NCI-H526 (cell line): ENCODE measurements at places on chromosomes 13 and 19.

DNA sequence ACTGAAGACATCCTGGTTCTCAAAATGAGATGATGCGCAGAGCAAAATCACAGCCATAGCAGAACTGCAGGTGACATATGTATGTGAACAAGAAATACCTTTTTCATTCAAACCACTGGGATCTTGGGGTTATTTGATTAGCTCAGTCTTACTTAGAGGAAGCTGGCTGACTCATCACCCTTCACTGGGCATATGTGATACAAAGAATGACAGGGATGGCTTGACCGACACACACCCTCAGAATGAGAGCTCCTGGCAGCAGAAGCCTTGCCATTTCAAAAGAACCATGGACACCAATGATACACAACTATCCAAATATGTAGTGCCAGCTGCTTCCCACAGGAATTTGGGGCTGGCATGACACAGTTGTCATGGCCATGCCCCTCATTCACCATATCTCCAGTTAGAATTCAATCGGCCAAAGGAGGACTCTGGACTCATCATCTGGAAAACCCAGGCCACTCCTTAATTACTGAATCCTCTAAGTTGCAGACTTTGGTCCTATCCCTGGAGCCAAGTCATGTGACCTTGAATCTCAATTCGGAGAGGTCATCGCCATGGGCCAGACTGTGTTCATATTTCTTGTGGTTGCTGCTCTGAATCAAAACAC lies 115.8 kb downstream of the KATNAL1 start:
- DNase-seq, result no peak

GRCh38 chr13:41746259-41746658 lies 214.7 kb downstream of the VWA8 start:
- DNase-seq, result no peak

- DNase-seq, result no peak
Measured at GRCh38 chr19:47680858-47681332, 32.3 kb upstream of the EHD2 start.

GRCh38 chr19:19169236-19170052 lies 619 bp downstream of the MEF2B start:
- no peak for DNase-seq

DNA sequence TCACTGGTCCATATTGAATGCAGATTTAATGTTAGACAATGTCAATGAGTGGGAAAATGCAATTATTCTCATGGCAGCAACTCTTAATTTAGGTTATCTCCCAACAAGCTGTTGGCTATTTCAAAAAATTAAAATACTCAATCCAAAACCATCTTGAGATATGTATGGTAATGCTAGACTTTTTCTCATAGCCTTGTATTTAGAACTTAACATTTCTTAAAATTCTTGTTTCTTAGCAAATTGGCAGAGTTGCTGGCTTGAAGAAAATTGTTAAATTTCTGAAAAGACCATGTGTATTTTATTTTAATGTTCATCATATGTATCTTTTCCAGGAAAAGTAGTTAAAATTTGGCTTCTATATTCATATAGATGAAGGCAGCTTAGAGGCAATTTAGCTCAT lies 1355.1 kb downstream of the PCDH9 start:
- DNase-seq, result no peak

DNA sequence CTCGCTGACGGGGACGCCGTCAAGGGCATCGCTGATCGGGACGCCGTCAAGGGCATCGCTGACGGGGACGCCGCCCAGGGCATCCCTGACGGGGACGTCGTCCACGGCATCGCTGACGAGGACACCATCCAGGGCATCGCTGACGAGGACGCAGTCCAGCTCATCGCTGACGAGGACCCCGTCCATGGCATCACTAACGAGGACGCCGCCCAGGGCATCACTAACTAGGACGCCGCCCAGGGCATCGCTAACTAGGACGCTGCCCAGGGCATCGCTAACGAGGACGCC lies 945.2 kb downstream of the TUBA3C start:
- no peak for DNase-seq

- no peak for DNase-seq
Measured at GRCh38 chr13:63999614-64000305, 2584.1 kb upstream of the PCDH20 start.

DNA sequence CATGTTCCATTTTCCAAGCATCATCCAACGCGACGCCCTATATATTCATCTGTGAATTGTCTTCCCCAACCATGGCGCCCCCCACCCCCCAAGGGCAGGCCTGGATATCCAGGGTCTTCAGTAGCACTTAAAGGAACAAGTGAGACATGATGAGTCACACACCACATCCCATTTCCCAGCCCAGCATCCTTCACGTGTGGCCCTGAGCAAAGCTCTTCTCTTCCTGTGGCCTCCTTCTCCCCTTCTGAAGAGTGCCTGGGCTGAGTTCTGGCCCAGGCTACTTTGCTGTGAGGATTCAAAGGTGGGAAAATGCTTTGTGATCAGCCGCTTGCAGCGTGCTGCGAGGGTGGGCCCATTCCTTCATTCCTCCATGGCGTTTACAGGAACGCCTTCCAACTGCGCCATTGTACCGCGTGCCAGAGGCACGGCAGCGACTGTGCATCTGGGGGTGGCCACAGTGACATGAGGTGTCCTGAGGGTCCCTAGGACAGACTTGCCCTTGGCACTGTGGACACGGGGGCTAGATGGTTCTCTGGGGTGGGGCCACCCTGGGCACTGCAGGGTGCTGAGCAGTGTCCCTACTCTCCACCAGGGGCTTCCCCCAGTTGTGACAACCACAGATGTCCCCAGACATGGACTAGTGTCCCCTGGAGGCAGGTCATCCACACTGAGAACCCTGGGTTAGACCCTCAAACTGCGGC lies 11.7 kb downstream of the PLIN4 start:
- no peak for DNase-seq

- no peak for DNase-seq
Measured at GRCh38 chr19:14385492-14385891, 4.2 kb downstream of the ADGRE5 start.

DNA sequence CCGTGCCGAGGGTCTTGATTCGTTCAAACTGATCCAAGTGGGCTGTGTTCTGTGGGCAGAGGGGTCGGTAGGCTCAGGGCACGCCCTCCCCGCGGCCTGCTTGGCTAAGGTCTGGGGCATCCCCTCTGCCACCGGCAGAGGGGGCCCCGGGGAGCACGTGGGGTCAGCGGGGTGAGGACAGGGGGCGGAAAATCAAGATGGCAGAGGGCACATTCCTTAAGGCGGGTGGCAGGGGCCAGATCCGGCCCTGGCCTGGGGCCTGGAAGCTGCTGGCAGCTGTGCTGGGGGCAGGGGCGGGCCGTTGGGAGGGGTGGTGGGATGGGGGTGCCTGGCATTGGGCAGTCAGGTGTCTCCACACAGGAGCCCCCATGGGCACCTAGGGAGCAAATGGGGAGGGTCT lies 10.7 kb downstream of the PRKACA start:
- no peak for DNase-seq

DNA sequence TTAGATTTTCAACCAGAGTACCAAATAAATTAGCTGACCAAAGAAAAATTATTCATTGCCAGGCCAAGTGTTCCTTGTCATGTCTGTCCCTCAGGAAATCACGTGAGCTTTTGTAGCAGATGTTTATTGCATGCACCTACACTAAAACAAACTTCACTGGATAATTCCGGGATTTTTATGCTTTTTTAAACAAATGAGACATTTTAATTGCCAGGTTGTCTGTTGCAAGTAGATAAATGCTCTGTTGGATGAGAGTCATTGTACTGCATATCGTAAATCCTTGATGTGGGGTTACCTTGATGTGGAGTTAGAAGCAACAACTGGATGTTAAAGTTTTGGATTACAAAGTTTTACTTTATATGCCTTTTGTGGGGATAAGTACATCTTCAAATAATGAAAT lies 1187.7 kb upstream of the PCDH9 start:
- DNase-seq, result no peak

- DNase-seq, result no peak
Measured at GRCh38 chr19:8639821-8640401, 9.5 kb downstream of the NFILZ start.

DNA sequence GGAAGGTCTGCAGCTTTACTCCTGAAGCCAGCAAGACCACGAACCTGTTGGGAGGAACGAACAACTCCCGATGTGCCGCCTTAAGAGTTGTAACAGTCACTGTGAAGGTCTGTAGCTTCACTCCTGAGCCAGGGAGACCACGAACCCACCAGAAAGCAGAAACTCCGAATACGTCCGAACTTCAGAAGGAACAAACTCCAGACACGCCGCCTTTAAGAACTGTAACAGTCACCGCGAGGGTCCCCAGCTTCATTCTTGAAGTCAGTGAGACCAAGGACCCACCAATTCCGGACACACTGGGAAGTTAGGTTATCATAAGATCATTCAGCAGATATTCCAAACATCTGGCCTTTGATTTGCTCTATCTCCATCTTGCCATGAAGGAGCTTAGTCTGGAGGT lies 1623.0 kb downstream of the SLITRK1 start:
- no peak for DNase-seq

DNA sequence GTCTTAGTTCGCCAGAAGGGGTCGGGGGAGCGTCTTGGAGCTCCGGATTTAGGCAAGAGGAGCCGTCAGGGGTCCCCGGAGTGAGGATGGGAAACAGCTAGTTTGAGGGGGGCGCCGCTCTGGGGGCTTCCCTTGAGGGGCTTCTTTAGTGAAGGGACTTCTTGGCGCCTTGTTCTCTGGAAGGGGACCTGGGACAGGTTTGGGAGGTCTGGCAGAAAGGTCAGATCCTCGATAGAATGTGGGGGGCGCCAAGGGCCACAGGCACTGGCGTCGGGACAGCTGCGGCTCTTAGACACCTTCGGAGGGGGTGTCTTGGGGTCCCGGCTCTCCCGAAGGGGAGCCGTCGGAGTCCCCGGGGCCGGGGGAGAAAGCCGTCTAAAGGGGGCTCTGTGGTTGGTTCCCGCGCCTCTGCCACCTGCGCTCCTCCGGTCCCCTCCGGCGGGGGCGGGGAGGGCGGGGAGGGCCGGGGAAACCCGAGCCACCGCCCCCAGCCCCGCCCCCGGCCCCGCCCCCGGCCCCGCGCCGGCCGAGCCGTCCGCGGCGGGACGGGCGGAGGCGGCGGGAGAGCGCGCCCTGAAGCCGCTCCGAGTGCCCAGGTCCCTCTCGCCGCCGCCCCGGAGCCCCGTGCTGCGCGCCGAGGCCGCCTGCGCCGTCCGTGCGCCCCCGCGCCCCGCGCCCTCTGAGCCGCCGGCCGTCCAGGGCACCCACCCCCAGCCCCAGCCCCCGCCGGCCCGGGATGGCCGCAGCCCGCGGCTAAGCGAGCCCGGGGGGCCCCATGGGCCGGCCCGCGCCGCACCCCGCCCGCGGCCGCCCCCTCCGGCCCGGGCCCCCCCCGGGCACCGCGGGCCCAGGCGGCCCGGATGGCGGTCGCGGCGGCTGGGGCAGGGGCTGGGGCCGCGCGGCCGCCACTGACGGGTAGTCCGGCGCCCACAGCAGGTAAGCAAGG lies at the start of gene NRTN:
Gene NRTN (plus strand): TSS at position 552 of the 946 bp plus-strand sequence. CDS start 19,099 bp downstream, outside the sequence.
- no peak for DNase-seq

DNA sequence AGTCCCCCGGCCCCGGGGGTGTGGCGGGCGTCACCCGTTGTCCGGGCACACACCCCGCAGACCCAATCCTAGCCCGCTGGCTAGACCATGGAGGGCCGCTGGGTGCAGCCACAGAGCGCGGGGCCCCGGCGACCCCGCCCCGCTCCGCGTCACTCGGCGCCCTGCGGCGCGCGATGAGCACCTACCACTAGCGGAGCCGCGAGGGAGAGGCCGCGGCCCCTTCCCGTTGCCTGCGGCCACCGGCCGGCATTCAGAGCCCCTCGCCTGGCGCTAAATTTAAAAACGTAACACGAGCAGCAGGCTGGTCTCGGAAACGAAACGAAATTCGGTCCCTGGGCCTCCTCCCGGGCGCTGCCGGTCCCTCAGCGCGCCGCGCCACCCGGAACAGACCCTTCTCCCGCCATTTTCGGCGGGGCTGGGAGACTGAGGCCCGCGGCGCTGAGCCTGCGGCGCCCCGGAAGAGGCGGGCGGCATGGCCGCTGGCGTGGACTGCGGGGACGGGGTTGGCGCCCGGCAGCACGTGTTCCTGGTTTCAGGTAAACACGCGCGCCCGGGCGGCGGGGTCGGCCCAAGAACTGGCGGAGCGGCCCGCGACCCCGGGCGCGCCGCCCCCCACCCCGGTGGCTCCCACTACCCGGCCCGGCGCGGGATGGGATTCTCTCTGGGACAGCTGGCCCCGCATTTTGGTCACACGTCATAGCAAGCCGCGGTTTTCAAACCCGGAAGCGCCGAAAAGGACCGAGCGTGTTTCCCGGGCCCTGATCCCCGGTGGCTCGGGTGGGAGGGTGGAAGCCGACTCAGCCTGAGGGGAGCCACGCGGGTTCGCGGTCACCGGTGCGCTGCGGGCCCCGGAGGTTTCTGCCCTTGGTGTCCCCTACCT lies at the start of gene RNASEH2B:
Gene RNASEH2B (plus strand): TSS at position 187 of the 880 bp plus-strand sequence. CDS start 286 bp downstream, at position 473.
- DNase-seq, result peak; percentile 71

DNA sequence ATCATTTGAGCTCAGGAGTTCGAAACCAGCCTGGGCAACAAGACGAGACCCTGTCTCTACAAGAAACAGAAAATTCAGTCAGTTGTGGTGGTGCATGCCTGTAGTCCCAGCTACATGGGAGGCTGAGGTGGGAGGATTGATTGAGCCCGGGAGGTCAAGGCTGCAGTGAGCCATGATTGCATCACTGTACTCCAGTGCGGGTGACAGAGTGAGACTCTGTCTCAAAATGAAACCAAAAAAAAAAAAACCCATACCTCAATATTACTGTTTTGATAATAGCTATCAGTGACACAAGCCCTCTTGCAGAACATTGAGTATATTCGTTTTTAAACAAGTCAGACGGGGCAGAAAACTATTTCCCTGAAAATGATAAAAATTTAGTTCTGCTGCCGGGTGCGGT lies 16.2 kb downstream of the ZNF791 start:
- no peak for DNase-seq

- no peak for DNase-seq
Measured at GRCh38 chr19:2034729-2035589, 16.1 kb downstream of the MKNK2 start.

- DNase-seq, result no peak
Measured at GRCh38 chr19:43743059-43743458, 11.7 kb downstream of the SMG9 start.

DNA sequence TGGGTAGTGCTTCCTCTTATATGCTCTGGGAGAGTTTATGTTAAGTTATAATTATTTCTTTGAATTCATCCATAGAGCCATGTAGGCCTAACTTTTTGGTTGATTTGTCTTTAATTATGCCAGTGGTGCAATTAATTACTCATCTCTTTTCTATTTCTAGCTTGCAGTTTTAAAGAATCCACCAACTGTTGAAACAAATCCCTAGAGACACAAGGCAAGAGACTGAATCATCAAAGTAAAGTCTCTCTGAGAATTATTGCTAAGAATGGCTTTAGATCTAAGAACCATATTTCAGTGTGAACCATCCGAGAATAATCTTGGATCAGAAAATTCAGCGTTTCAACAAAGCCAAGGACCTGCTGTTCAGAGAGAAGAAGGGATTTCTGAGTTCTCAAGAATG lies 5.9 kb upstream of the ZNF551 start:
- no peak for DNase-seq

GRCh38 chr13:87129602-87130300 lies 541.4 kb upstream of the SLITRK5 start:
- no peak for DNase-seq
